Right lobe of liver (tissue), 6 donors: ENCODE measurements at places on chromosomes 4 and X. TPM values are rescaled to one million over a fixed set of nuclear protein-coding genes. Genes with fewer than 3 reads are reported as not detected.

MED14 gene
- 22.9 TPM for total RNA-seq

ETDB gene
- not detected for total RNA-seq

GRCh38 chr4:153234885-153235284 is 30.6 kb downstream of the TRIM2 start:
- no peak for DNase-seq
- H3K27ac ChIP-seq: no peak overlapping the region
- H3K4me3 ChIP-seq: no peak overlapping the region
- no peaks in the 10 kb centered on the region for H3K36me3 ChIP-seq
- peaks cover 8% of the 10 kb centered on the region for H3K4me1 ChIP-seq

BEX4 gene
- total RNA-seq: 2.8 TPM

- H3K27ac ChIP-seq: no peak overlapping the region
- H3K4me1 ChIP-seq: no peaks in the 10 kb centered on the region
- H3K27me3 ChIP-seq: no peaks in the 10 kb centered on the region
- H3K4me3 ChIP-seq: no peak overlapping the region
Measured at GRCh38 chr4:47550899-47551548, 65.9 kb downstream of the ATP10D start.

DNA sequence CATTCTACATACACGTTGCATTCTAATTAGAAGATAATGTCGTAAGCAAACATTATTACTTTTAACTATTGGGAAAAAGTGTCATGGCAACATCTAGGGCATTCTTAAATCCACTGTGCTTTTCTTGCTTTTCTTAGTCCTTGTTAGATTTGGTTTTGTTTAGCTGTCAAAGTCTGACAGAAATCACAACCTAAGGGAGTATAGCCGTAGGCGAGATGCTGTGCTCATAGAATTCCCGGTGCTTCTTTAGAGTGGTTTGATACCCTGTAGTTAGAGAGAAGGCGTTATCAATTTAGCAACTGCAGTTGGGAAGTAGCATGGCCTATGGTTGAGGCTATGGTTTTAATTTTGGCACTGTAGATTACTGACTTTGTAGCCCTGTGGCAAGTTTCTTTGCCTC is 45.7 kb downstream of the WWC2 start:
- H3K4me3 ChIP-seq: no peak overlapping the region
- no peak overlapping the region for H3K27ac ChIP-seq
- no peaks in the 10 kb centered on the region for H3K4me1 ChIP-seq
- no peaks in the 10 kb centered on the region for H3K27me3 ChIP-seq
- H3K36me3 ChIP-seq: no peaks in the 10 kb centered on the region

DNA sequence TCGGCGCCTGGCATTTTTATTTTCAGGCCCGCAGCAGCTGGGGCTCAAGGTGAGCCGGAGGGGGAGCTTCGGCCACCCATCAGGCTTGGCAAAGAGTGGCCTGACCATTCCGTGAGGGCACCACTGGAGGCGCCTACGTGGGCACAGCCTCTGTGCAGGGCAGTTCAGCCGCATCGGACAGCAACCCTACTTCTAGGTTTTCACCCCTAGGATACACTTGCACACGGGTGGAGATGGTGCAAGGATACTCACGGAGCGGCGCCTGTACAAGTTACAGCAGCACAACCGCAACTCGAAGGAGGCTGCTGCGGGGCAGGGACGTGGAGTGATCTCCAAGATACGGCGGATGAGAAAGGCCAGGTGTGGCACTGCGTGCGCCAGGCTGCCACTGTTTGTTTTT is 10.8 kb downstream of the HCFC1 start:
- H3K27ac ChIP-seq: no peak overlapping the region
- H3K4me3 ChIP-seq: no peak overlapping the region
- H3K4me1 ChIP-seq: no peaks in the 10 kb centered on the region
- H3K27me3 ChIP-seq: no peaks in the 10 kb centered on the region
